ENCODE measurements at places on chromosomes 3 and 15.

- no peak for DNase-seq
Observed at GRCh38 chr3:50913260-50913659, 238.5 kb downstream of the DOCK3 start.

DNA sequence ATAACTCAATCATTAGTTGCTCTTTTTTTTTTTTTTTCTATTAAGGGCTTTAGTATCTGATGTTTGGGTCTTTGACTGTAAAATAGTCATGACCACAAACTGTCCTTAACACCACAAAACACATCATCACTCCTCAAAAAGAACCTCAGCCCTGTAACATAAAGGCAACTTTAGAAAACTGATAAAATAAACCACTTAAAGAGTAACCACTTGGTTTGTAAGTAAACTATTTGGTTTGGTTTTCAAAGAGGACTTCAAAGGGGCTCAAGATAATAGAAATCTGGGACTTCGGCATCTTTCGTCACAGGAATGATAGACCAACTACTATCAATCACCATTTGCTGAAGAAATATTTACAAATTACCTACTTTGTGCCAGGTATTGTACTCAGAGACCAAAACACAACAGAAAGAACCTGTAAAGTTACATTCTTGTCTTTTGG, 167.8 kb downstream of the FOXP1 start:
- DNase-seq = no peak

DNA sequence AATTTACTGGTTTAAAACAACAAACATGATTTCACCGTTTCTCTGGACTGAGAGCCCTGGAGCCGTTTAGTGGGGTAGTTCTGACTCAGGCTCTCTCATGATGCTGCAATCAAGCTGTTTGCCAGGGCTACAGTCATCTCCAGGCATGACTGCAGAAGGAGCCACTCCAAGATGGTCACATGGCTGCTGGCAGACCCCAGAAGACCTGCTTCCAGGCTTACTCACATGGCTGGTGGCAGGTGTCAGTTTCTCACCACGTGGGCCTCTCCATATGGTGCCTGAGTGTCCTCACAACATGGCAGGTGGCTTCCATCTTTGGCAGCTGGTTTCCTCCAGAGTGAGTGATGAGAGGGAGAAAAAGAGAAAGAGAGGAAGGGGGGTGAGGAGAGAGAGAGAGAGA, 378.3 kb upstream of the RGMA start:
- no peak for DNase-seq

DNA sequence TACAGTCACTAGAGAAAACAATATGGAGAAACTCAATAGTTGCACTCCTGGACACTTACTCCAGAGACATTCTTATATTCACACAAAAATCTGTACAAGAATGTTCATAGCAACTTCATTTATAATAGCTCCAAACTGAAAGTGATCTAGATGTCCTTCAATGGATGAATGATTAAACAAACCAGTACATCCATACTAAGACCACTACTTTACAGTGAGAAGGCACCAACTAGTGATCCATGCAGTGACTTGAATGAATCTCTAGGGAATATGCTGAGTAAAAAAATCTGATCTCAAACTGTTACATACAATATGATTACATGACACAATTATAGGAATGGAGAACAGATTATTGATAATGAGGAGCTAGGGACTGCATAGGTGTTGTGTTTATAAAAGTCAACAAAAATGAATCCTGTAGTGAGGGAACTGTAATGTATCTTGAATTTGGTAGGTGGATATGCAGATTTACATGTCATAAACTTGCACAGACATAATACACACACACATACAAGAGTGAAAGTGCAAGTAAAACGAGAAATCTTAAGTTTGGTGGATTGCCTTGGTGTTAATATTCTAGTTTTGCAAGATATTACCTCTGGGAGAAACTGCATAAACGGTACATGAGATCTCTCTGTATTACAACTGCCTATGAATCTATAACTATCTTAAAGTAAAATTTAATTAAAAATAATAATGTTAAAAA, 85.7 kb downstream of the SPATA16 start:
- DNase-seq = no peak

DNA sequence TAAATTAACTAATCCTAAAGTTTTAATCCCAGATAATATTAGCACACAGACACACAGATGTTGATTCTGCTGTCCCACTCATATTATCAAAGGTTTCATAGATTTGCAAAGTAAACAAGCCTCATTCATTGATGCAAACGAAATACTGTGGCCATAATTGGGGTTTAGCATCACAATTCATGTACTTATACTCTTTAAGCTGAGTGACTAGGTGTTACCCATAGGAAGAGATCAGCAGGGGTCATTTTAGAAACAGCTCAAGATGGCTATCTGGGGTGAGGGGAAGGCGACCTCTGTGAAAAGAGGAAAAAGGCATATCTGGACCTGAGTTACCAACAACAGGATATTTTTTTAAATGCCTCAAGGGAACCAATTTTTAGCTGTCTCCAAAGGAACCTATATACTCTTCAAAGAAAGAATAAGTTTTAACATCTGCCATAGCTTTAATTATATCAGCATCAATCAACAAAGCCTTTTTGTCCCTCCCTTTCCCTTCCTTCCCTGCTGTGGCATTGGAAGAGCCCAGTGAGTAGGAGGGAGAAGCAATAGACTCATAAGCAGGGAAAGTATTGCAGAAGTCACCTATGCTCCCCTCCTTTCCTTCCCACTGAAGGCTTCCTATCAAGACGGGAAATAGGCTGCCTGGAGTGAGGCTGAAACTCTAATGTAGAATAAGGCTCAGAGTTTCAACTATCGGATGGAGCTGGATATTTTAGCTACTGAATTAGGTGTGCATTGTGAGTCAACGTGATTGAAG, 553.4 kb downstream of the ZIC1 start:
- no peak for DNase-seq

DNA sequence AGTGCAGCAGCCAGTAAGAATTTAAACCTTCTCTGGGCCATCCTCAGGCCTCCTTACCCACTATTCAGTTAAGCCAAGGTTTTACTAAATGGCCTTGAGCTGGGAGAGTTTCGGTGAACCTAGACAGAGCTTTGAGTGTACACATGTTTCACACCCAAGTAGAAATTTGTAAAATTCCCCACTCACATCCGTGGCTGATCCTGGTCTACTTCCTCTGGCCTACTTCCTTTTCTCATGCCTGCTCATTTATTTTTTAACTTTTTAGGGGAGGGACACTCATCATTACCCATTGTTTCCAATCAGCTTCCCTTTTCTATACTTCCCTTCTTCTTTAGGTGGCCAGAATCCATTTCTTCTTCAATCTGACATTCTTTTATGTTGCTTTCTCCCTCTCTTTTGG, 7.6 kb downstream of the CX3CR1 start:
- DNase-seq = no peak

GRCh38 chr3:162740941-162741596, 1244.5 kb downstream of the OTOL1 start:
- DNase-seq = no peak

- peak; percentile 80 for DNase-seq
Observed at GRCh38 chr3:156812521-156813335, 13.4 kb upstream of the LEKR1 start.

- DNase-seq = peak; percentile 74
Observed at GRCh38 chr3:38655708-38656300, 6.3 kb upstream of the SCN5A start.

DNA sequence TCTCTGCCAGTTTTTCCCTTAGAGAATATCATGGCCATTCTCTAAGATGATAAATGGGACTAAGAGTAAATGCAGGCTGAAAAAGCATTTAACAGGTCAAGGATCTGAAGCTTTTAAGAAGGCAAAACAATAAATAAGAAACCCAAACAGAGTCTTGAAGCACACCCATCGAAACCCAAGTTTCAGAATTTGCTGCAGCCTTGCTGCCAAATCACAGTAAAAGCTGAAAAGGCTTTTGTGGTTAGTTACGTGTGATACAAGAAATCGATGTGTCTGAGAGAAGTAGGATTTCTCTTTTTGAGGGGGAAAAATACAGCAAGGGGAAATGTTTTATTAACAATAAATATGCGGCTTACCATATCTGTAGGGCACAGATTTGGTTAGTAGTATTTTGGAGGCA, 92.0 kb downstream of the IGF1R start:
- DNase-seq = no peak

- peak; percentile 67 for DNase-seq
Observed at GRCh38 chr3:187746442-187747281, 1.4 kb upstream of the BCL6 start.

GRCh38 chr3:126018545-126018944, 49.6 kb downstream of the ROPN1B start:
- DNase-seq = no peak

DNA sequence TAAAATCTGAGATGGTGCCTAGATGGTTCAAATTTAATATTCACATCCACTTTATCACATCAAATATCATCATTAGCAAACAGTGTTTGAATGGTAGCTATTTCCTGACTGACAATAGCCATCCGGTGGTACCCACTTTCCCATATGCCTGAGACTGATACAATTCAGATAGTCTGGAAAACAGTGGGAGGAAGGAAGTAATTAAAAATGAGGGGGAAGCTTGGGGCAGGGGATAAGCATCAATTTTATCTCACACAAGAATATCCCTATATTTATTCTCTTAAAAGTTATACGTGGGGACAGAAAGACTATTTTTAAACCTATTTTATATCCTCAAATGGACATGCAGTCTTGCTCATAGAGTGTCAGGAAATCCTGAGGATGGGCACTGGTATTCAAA, 122.5 kb upstream of the GAP43 start:
- DNase-seq = no peak

Measured in choroid plexus epithelial cell (primary cell).